Smooth muscle cell of the coronary artery (primary cell): ENCODE measurements at places on chromosomes 16 and 17. TPM values are rescaled to one million over a fixed set of nuclear protein-coding genes. Genes with fewer than 3 reads are reported as not detected.

PPY gene
- total RNA-seq, result not detected in 2 replicates

ACAP1 gene
- 1.3 and 4.3 TPM in 2 replicates for total RNA-seq

UMOD gene
- not detected in 2 replicates for total RNA-seq

METTL9 gene
- total RNA-seq, result 76.5 and 103 TPM in 2 replicates

MMP2 gene
- total RNA-seq, result 985 and 2,683 TPM in 2 replicates

SLC16A6 gene
- 0.15 and 2.2 TPM in 2 replicates for total RNA-seq

ALOX12 gene
- total RNA-seq, result under 0.01 TPM in 1 of 2 replicates, not detected in the other

CBX2 gene
- total RNA-seq, result 0.23 and 1.1 TPM in 2 replicates

CPD gene
- 63.4 and 105 TPM in 2 replicates for total RNA-seq

PIRT gene
- not detected in 2 replicates for total RNA-seq

CACNG3 gene
- not detected in 2 replicates for total RNA-seq

TBC1D3C gene
- not detected in 2 replicates for total RNA-seq

NPIPA1 gene
- total RNA-seq, result 32.5 and 92.0 TPM in 2 replicates

RUNDC3A gene
- total RNA-seq, result 0.08 and 1.1 TPM in 2 replicates

SBK1 gene
- under 0.01 TPM in 1 of 2 replicates, not detected in the other for total RNA-seq

CA7 gene
- total RNA-seq, result not detected in 2 replicates
